ENCODE measurements at places on chromosomes 6 and 20.

DNA sequence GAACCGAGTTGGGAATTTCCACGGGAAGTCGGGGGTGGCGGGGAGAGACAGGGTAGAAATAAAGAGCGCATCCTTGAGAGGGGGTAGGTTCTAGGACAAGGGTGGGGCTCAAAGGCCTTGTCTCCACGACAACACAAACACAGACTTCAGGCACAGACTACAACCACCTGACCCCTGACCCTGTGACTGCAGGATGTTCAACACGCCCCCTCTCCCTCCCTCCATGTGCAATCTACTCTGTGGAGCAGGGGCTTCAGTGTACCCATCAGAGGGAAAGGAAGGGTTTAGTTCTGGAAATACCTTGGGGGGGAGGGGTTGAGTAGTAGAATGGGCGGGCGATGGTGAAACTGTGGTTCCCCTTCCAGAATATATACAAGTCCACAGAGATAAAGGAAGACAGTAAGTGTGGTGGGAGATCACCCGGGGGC, 651 bp upstream of the TAPBP start:
- peak; percentile 70 for DNase-seq

GRCh38 chr6:166301611-166302529, 6.3 kb downstream of the PRR18 start:
- no peak for DNase-seq

GRCh38 chr20:34768096-34768495, 57.4 kb downstream of the NCOA6 start:
- DNase-seq: no peak

DNA sequence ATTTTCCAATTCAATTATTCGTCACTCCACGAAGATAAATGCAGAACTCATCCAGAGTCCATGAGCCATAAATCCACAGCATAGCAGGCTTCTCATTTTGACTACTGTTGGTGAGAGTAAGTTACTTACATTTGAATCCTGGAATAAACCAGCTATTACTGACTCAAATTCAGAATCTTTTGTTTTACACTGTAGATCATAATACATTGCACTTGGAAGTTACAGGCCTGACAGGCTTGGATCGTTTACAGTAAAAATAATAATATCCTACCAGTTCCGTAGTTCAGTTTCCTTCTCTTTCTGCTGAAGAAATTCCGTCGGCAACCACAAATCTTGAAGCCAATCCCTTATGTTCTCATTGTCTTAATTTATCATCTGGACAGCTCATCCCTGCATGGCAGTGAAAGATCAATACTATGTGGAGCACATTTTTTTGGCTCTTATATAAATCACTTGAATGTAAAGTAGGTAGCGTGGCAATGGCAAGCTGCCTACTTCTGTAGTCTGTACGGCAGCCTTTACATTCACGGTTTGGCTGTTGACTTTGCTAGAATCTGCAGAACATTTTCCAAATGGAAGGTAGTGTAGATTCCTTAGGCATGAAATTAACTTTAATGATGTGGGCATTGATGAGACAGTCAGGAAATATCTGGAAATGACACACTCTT, 142.9 kb downstream of the WDR27 start:
- DNase-seq: no peak

- peak; percentile 33 for DNase-seq
Observed at GRCh38 chr20:36065427-36065998, 89.0 kb upstream of the EPB41L1 start.

DNA sequence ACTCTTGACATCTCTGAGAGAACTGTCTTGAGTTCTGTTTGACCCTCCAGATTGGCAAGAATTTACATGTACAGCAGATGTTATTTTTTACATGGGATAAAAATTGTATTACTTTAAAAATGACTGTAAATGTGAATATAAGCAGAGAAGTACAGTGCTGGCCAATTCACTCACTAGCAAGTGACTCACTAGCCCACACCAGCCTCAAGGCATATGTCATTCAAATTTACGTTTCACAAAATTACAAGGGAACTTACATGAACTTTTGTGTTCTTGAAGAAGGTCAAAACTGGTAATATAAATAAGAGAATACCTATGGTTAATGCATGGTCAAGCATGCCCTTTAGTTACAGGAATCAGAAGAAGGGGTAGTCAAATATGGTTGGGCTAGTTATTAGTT, 54.0 kb upstream of the HMGCLL1 start:
- no peak for DNase-seq

- no peak for DNase-seq
Observed at GRCh38 chr6:156645097-156645496, 132.1 kb upstream of the ARID1B start.

- DNase-seq: no peak
Observed at GRCh38 chr20:40583205-40583604, 105.8 kb downstream of the MAFB start.

GRCh38 chr6:704046-704445, 11.1 kb upstream of the EXOC2 start:
- DNase-seq: no peak

- no peak for DNase-seq
Observed at GRCh38 chr6:32110632-32111031, 1.5 kb upstream of the TNXB start.
